Cortex of kidney (tissue), 1 donor: ENCODE measurements at places on chromosomes 5 and 9.

DNA sequence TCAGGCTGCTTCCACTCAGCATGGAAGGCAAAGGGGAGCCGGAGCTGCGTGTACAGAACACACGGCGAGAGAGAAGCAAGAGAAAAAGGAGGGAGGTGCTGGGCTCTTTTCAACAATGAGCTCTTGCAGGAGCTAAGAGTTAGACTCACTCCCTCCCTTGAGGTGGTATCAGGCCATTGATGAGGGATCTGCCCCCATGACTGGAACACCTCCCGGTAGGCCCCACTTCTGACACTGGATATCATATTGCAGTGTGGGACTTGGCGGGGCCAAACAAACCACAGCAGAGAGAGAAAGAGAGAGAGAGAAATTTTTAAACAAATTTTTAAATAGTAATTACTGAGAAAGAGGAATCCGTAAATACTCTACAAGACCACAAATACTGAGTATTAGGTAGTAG is 182.2 kb downstream of the TRIO start:
- no peak for DNase-seq

- no peak for DNase-seq
These were observed 1.1 kb upstream of the DBH start for GRCh38 chr9:133635098-133635497.

GRCh38 chr5:10607023-10607665 is 43.3 kb downstream of the ANKRD33B start:
- no peak for DNase-seq

- no peak for DNase-seq
These were observed 308.2 kb downstream of the ARL15 start for GRCh38 chr5:54001976-54002775.

DNA sequence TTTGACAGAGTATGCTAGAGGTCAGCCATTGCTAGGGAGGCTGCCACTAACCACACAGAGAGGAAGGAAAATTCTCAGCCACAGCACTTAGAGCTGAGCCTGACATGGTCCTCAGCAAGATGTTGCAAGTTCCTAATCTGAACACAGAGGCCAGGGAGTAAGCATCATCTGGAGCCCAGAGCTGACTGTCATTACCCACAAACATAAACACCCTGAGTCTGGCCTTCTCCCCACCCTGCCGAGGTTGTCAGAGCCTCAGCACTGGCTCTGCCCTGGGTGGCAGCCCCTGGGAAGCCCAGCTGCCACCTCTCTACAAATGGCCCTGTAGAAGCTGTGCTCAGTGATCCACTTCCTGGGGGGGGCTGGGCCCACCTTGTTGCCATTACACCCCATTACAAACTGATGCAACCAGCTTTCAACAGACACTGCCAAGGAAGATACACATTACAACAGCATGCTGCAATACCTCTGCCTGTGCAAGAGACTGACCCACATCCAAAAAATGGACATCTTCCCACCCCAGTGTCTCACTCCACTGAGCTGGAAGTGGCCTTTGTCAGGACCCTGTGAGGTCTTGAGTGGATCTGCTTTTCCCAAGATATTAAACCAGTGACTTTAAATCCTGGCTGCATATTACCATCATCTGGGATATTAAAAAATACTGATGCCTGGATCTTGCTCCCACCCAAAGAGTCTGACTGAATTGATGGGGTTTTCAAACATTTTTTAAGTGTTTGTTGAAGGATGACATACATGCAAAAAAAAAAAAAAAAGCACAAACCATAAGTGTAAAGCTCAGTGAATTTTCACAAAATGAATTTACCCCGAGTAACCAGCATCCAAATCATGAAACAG is 33.0 kb downstream of the IRF1 start:
- no peak for DNase-seq

DNA sequence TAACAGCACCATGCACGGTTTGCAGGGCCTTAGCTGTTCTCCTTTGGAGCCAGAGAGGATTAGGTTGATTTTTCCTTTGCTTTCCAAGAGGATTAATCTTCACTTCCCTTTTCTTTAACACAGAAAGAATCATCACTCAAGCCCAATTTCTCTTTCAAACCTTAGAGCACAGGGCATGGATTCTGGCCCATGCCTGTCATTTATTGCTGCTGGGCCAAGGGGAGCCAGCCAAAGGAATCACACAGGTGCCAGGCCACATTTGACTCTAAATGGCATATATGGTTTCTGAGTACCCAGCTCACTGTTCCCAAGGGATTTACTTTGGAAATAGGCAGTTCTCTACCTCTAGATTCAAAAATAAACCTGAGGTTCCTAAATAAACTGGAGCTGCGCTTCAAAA is 58.3 kb downstream of the FBXL7 start:
- DNase-seq, result no peak
